ENCODE measurements at places on chromosomes 3 and 15.

- no peak for DNase-seq
Measured at GRCh38 chr3:8542190-8543135, 40.8 kb downstream of the LMCD1 start.

- DNase-seq = no peak
Measured at GRCh38 chr3:19394946-19395345, 246.6 kb downstream of the KCNH8 start.

DNA sequence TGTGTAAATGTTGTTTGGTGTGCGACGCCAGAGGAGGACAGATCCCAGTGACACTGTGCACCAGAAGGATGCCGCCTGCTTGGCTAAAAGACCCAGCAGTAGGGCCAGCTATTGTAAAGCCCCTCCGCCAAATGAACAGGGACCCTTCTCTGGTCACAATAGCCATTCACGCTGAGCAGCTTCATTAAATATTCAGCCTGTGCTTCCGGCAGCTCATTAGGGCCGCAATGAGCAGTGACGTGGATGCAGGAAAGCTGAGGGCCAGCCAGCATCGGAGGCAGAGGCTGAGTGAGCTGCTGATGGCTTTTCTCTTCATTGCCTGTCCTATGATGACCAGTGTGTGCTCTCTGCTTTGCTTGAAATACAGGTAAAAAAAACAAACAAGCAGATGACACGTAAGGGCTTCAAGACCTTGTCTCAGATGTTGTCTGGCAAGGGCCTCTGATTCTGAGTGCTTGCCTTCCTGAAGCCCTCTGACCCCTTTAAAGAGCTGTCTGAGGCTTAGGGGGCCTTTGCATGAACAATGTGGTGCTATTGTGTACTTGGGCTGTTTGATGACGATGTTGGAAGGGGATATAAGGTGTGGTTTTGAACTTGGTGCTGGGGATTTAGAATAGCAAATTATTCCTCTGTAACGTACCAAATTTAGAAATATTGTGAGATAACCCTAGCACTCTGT is 130.4 kb downstream of the FEZF2 start:
- no peak for DNase-seq

GRCh38 chr3:77271711-77272110 is 231.8 kb downstream of the ROBO2 start:
- DNase-seq = no peak

DNA sequence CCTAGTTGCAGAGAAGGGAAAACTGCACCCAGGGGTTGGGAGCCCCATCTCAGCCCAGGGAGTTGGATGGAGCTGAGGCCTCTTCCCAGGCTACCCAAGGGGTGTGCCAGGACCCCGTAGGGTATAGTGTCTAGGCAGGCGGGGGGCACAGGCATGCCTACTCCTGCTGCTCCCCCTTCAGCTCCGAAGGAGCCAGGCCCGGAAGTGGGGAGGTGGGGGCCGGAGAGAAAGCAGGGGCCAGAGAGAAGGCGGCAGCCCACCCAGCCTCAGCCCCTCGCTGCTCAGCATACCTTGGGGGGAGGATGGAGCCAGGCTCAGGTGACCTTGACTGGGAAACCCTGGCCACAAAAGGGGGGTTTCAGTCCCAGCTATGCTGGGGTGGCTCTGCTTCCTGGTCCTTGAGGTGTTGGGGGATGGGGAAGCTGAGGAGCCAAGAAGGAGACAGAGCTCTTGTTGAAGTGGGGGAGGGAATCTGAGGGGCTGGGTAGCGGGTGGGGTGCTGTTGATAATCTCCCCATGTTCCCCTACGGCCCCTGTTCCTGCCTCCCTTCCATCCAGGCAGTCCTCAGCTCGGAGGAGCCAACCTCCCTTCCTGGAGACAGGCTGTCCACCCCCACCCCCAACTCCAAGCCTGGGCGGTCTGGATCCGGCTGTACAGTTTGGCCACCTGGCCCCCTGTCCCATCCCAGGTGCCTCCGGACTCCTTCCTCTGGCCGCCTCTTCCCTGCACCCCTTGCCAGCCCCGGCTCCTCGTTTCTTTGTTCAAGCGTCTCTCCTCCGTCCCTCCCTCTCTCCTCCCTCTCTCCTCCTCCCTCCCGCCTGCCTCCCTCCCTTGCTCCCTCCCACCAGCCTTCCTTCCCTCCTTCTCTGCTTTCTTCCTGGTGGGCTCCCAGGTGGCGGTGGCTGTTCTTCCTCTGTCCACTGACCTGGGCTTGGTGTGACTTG is 1.7 kb downstream of the SEMA3F start:
- DNase-seq = peak; percentile 43

DNA sequence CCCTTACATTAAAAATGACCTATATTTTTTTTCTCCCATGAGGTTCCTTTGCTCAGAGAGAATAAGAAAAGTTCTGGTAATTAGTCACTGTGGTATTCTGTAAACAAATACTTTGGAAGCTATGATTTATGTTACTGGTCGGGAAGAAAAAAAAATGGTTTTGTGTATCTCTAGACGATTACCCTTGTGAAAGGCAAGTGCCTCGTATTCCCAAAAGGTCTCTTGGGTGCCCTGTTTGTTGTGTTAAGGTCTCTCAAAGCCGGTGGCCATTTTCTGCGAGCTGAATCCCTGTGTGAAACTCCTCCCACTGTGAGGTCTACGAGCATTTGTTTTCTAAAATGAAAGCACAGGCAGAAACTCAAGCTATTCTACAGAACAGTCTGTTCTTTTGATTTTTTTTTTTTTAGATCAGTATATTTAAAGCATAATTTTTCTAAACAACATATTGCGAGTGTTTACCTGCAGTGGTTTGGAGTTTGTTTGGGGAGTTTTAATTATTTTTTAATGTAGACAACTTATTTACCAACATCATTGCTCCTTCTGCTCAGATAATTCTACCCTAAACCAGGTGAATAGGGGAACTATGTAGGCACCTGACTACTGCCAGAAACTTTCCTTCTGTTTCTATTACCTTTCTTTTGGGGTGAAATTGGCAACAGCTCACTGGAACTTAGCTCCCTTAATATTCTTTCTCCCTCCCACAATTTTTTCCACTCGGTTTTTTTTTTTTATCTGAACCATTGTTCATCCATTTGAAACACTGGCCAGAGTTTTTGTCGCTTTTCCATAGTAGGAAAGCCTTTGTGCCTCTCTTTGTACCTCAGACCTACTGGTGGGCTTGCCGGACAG is 44.0 kb downstream of the ZBTB38 start:
- peak; percentile 87 for DNase-seq

DNA sequence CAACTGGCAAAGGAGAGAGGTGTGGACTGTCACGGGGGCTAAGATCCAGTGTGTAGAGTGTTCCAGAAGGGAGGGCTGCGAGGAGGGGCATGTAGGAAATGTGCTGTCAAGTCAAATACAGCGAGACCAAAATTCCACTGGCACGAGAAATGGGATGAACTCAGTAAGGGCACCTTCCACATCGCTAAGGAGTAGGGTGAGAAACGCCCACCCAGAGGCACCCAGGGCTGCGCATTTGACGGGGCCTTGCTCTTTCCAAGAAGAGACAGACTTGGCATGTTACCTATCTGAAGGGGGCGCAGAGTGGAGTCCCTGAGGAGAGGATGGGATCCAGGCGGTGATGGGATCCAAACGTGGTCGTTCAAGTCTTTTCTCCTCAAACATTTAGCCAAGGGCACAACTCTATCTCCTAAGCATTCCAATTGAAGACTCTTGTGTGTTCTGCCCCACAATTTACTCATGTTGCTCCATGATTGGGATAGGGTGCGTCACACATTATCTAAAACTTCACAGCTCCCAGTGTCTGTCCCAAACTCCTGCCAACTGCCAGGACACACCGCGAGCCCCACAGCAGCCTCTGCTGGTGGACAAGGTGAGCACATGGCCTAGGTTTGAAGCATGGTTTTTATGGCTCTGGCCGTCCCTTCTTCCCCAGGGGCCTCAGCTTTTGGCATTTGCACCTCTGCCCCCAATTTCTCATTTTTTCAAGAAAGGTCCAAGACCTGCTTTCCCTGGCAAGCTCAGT is 7.6 kb downstream of the SELENOS start:
- DNase-seq = no peak

GRCh38 chr3:67739851-67740250 is 85.4 kb upstream of the SUCLG2 start:
- DNase-seq = peak; percentile 18
